ENCODE measurements at places on chromosomes 11 and 22. TPM values are rescaled to one million over a fixed set of nuclear protein-coding genes. Genes with fewer than 3 reads are reported as not detected.

GRCh38 chr11:48095779-48096470, 115.6 kb downstream of the PTPRJ start:
- DNase-seq: no peak

DNA sequence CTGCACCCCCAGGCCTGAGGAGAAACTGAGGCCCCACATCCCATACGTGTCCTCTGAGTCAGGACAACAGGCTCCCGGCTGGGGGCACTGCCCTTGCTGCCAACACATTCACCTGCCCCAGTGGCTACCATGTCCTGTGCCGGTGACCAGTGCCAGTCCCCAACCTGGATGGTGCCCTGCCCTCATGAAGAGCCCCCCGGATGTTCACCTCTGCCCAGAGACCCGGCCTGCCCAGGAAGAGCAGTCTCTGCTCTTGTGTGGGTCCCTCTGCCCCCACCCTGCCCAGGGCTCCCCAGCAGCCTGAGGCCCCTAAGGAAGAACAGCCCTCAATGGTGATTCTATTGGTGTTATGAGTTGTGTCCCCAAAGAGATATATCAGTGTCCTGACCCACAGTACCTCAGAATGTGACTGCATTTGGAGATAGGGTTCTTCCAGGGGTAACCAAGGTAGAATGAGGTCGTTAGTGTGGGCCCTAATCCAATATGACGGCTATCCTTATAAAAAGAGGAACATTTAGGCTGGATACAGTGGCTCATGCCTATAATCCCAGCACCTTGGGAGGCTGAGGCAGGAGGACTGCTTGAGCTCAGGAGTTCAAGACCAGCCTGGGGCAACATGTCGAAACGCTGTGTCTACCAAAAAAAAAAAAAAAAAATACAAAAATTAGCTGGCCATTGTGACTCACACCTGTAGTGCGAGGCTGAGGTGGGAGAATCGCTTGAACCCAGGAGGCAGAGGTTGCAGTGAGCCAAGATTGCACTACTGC, 13.2 kb upstream of the DGCR8 start:
- no peak for DNase-seq

The OR51I1 gene
- not detected for total RNA-seq

The PTPRCAP gene
- 1.5 TPM for total RNA-seq

The DAGLA gene
- 2.1 TPM for total RNA-seq

The OMP gene
- total RNA-seq: not detected

Data from sigmoid colon (tissue), 7 donors.